NCI-H2029 (cell line): ENCODE measurements at places on chromosomes 12 and 14.

- DNase-seq, result no peak
These were observed 4.2 kb downstream of the ARHGAP9 start for GRCh38 chr12:57475271-57476161.

GRCh38 chr12:77054851-77055250, 10.5 kb downstream of the E2F7 start:
- no peak for DNase-seq

DNA sequence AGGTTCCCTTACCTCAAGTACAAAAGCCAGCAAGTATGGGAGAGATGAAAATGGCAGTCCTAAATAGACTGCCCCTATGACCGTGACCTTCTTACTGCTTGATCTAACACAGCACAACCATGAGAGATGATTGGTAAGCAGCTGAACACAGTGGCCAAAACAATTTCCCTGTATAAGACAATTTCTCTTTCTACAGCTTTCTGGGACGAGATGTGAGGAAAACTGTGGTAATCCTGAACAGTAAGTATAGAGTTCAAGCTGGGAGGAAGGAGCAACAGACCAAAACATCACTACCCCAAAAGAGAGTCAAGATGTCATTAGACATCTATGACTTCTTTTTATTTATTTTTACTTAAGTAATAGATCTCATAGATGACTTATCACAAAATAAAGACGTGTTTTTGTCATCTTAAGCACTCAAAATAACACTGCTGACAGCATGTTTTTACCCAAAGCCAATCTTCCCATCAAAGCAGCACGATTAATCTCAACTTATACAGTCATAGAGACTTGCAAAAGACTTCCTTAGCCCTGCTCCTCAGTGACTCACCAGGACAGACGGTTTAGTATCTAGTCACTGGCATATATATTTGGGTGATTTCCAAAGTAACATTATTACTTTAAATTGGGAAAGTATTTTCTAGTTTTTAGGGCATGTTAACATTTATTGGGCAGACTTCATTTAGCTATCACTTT, 3.7 kb downstream of the TMEM52B start:
- DNase-seq, result no peak

GRCh38 chr14:64500088-64500487, 3.5 kb downstream of the ZBTB25 start:
- no peak for DNase-seq

DNA sequence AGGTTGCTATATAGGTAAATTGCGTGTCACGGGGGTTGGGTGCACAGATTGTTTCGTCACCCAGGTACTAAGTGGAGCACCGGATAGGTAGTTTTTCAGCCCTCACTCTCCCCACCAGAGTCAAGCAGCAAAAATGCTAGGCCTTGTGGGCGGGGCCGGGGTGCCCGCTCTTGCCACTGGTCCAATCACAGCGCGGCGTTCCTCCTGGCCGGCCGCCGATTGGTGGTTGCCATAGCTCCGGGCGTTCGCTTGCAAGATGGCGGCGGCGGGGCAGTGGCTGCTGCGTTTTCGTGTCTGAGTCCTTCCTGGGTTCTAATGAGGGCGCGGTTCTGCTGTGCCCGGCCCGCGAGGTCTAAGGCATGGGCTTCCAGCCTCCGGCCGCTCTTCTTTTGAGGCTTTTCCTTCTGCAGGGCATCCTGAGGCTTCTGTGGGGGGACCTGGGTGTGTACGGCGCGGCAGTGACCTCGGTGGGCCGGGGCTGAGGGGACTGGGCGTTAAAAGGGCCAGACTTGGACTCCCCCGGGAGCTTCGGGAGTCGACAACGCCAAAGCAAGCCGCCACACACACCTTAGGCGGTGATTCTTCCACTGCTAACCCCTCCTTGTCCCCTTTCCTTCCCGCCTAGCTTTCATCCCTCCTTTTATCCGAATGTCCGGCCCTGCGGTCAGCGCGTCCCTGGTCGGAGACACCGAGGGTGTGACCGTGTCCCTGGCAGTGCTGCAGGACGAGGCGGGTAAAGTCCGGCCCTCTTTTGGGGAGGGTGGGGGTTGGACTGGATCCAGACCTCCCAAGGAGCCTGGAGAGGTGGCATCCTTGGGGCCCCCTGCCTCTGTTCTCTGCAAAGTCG, at the start of gene TCTN2:
Gene TCTN2 (plus strand): TSS at position 232 of the 847 bp plus-strand sequence. CDS start 128 bp downstream, at position 360.
- peak; percentile 92 for DNase-seq

DNA sequence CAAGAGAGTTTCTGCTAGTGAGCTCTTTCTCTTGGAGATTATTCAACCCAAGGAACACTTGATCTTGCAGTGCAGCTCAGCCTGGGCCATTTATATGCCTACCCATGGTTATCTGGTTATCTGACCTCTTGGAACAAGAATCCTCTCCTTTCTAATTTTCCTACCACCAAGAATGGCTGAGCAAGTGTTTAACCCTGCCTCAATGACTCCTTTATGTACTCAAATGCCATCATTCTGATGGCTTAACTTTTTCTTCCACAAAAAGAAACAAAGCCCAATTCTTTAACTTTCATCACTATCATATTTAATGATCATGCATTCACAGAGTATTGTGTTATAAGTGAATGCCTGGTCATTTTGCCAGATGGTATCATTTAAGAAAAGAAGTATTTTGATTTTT, 67.8 kb downstream of the TMEM117 start:
- DNase-seq, result no peak

DNA sequence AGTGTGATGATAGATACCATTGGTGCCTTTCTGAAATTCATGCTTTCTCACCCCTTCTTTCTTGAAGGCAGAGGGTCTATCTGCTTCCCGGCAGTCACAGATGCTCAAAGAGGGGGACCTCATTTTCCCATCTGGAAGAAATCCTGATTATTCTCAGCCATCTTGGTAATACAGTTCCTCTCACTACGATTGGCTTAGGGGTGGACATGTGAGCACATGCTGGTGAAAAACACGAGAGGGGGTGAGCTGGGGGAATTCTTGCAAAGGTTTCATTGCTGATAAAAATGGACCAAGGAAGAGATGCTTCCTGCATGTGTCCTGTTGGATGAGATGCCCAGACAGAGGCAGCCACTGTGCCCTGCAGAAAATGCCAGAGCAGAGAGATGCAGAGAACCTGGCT, 13.8 kb upstream of the SCARB1 start:
- no peak for DNase-seq

DNA sequence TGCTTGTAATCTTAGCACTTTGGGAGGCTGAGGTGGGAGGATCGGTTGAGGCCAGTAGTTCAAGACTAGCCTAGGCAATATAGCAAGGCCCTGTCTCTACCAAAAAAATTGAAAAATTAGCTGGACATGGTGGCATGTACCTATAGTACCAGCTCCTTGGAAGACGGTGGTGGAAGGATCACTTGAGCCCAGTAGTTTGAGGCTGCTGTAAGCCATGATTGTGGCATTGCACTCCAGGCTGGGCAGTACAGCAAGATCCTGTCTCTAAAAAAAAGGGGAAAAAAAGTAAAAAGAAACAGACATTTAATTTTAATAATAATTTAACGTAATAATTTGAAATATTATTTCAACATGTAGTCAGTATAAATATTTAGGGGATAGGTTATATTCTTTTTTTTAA, 16.1 kb downstream of the MON2 start:
- no peak for DNase-seq

GRCh38 chr14:105377555-105378182, 20.7 kb upstream of the TEX22 start:
- DNase-seq, result no peak

DNA sequence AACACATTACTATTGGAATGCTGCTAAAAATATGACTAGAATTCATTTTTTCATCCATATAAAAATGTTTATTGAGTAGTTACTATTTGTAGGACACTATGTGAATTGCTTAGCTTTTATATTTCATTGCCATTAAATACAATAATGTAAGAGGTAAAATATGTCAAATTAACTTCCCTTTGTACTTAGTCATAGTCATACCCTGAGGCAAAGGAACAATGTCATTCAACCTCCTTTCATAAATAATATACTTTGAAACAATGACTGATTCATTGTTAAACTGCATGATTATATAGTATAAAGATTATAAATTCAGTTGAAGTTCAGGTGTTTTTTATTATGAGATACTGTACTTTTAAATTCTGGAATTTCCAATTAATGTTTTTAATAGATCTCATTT, 105.2 kb downstream of the GARIN6 start:
- DNase-seq, result no peak

DNA sequence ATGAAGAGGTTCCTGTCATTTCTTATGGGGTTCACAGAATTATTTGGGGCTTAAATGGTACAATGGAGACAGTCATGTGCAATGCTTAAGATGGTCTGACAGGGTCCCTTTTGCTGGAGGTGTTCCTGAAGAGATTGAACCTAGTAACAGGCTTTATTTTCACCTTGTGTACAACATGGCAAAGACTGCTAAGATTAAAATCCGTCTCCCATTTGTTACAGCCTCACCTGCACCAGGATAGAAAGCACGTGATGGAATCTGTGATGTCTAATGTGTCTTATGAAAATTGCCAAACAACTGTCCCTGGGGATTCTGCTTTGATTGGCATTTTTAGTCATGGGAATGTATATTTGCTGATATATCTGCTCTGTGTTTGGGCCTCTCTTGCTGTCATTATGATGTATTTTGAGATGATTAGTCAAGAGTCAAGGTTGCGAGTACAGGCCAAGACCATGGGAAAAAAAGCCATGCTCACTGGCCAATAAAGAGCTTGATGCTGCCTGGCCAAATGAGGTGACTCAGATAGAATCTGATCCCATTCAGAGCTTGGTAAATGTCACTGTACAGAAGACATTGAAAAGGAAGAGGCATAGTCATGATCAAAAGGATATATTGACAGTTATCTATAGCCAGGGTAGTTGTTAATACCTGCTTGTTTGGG, 96.1 kb downstream of the FLRT2 start:
- DNase-seq, result no peak

- no peak for DNase-seq
These were observed 56.1 kb downstream of the RERG start for GRCh38 chr12:15165012-15165659.
